NCI-H1417 (cell line): ENCODE measurements at places on chromosomes 5 and 9.

- DNase-seq, result no peak
Observed at GRCh38 chr9:95857896-95858295, 17.6 kb upstream of the ERCC6L2 start.

GRCh38 chr5:67652201-67652600 is 455.6 kb upstream of the CD180 start:
- no peak for DNase-seq

DNA sequence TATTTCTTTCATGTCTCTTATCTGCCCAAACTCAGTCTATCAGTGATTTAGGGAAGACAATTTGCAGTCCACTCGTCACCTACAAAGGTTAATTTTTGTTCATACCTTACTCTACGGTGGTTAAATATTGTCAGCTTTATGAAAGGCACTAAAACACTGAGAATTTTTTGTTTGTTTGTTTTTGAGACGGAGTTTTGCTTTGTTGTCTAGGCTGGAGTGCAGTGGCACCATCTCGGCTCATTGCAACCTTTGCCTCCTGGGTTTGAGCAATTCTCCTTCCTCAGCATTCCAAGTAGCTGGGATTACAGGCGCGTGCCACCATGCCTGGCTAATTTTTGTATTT is 26.4 kb upstream of the TXN start:
- DNase-seq, result no peak

DNA sequence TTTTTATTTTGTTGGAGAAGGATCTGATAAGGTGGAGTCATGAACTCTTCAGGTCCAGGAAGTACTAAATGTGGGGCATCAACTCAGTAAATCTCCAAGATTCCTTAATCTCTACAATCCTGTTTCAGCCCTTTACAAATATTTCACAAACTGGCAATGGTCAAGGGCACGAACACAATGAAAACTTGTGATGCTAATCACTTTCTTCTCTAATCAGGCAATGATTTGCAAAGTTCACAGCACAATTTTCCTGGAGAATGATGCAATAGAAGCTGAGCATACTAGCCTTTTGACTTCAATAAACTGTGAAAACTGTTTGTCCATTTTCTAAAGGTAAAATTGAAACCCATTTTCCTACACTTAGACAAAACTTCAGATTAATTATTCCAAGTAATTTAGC is 16.9 kb downstream of the GDF9 start:
- no peak for DNase-seq

DNA sequence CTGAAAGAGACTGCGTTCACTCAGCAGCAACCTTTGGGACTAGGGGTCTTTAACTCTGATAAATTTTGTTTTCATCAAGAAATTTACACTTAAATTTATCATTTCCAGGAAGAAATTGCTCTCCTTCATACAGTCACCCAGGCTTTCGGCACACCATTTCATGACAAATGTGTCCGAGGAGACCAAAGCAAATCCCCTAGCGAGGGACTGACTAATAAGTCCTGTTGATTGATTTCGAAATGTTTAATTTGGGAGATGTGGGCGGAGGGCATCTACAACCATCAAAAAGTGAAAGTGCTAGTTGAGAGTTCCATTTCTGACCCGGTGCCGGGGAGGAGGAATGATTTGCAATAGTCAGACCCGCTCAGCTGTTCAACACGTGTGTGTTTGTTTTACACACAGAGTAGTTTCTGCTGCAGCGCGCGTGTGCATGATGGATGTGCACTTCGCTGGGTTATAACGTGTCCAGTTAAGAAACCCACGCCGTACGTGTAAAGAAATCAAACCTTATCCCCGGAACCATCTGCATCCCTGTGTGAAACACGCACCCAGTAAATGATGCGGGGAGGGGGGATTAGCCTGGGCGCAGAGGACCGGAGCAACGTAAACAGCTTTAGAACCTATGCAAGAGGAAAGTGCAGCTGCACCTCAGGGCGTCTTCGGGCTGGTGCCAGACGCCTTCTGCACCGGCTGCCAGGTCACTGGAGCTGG is 845 bp upstream of the NR4A3 start:
- peak; percentile 89 for DNase-seq

- no peak for DNase-seq
Observed at GRCh38 chr5:116315531-116315930, 230.7 kb downstream of the COMMD10 start.

DNA sequence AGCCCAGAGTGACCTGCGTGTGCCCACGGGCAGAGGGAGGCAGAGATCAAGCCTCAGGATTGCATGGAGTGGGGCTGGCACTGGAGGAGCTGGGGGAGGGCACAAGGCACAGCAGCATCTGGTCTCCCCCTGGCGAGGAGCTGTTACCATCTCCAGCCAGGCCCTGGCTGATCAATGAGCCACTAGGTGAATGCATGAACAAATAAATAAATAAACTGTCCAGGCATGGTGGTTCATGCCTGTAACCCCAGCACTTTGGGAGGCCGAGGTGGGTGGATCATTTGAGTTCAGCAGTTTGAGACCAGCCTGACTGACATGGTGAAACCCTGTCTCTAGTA is 14.3 kb upstream of the PSMB7 start:
- no peak for DNase-seq

GRCh38 chr5:156971415-156971814 is 8.4 kb upstream of the TIMD4 start:
- DNase-seq, result no peak

GRCh38 chr9:137188086-137188489 is 272 bp downstream of the ANAPC2 start:
- no peak for DNase-seq

DNA sequence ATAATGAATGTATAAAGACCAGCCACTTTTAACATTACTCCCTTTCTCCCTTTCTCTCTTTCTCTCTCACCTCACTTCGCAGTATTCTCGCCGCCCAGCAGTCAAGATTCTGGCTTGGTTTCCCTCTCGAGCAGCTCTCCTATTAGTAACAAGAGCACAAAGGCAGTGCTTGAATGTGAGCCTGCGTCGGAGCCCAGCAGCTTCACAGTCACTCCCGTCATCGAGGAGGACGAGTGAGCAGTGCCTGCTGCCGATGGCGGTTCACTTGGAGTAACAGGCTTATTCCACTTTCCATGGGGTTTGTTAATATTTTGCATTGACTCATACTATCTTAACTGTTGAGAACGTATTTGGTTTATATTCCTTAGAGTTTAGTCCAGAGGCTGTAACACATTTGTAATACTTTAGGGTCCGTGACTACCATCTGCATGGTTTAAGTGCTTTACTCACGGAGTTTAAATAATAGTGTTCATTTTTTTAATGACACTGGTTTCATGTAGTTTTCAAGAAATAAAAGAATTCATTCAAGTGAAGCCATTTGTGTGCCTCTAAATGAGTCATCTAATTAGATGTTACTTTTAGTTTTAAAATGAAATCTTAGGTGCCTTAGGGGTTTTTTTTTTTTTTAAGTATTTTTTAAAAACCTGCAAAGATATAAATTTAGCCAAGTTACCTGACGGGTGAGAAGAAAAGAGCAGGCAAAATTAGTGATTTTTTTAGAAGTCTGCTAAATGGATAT is 8.4 kb upstream of the DMRT3 start:
- no peak for DNase-seq
